ENCODE measurements at places on chromosomes 12 and 14.

DNA sequence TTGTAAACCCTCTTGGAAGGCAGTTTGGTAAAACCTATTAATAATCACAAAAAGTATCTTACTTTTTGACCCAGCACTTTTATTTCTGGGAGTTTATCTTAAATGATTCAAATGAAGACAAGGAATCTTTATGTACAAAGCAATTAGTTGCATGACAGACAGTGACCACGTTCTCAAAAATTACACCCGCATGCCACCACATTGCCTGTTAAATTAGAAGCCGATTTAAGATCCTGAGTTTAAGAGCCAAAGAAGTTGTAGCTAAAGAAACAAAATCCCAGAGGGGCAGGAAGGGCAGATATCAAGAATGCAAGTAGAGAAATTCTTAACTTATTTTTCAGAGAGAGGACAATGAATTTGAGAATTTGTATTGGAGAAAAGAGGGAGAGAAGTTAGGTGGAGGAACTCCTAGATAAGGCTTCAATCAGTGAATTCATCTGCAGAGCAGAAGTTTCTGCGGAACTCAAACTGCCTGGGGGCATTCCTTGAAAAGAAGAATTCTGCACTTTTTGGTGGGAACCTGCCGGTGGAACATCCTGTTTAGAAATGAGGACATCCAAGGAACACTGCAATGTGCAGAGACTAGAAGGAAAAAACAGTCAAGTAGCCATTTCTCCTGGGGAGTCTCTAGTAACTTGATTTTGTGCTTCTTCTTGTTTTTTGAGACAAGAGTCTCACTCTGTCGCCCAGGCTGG lies 1.1 kb upstream of the RIOX1 start:
- DNase-seq, result no peak

DNA sequence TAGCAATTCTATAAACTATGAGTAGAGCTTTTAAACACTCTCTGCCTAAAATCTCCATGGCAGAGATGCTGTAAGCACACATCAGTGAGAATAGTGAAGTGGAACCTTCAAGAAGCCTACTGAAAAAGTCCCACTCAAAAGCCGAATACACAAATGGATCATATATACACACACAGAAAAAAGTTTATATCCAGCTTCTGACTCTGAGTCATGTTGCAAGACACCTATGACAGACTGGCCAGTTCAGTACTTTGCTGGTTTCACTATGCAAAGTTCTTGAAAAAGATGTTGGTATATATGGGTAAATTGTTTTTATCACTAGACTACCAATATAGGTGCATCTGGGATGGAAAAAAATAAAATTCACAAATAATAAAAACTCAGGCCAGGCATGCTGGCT lies 126.1 kb downstream of the KCNK10 start:
- no peak for DNase-seq

DNA sequence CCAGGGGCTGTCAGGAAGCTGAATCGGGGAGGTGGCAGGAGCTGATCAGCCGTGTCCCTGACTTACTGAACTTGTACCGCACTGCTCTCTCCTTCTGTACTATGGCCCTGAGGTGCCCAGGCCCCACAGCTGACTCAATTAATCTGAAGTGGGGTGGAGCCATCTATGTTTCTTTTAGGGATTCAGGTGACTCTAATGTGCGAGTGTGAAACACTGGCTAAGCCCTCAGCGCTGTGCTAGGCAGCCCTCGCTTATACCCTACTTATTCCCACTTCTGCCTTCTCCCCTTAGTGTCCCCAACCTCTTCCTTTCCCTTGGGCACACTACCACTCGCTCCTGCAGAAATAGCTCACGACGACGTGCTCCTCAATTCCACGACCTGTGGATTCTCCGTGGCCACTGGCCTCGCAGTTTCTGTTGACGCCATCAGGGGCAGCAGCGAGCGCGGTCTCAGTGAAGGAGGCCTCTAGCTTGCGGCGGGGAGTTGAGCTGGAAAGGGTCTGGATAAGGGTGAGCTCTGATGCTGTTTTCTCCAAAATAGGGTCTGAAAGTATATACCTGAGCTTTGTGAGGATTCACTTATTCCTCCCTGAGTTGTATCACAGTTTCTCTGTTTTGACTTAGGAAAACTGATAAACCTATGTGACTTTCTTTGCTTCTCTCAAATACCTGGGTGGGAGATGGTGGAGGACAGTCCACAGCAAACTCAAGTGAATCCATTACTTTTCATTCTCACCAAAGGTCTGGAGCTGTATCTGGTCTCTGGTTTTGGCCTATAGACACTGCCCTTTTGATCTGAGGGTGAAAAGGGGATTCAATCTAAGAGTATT lies 167.6 kb downstream of the SLC41A2 start:
- DNase-seq, result no peak

- no peak for DNase-seq
Measured at GRCh38 chr12:16606991-16607390, 1.0 kb upstream of the LMO3 start.

DNA sequence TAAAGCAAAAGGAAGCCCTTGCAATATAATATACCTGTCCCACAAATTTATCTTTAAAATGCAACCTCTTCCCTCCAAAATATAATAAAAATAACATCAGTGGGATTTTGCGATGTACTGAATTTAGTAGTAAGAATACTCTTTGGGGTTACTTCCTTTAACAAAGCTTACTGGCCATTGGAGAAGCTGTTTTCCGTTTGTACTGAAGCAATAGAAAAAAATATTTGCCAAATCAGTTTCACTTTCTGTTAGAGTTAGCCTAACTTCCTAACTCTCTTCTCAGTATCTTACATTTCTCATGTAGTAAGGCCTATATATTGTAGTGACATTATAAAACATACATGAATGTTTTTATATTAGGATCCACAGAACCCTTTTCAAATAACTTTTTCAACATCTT lies 3.7 kb downstream of the MAX start:
- no peak for DNase-seq

GRCh38 chr12:113850309-113851056 lies 115.6 kb downstream of the RBM19 start:
- DNase-seq, result peak; percentile 22

DNA sequence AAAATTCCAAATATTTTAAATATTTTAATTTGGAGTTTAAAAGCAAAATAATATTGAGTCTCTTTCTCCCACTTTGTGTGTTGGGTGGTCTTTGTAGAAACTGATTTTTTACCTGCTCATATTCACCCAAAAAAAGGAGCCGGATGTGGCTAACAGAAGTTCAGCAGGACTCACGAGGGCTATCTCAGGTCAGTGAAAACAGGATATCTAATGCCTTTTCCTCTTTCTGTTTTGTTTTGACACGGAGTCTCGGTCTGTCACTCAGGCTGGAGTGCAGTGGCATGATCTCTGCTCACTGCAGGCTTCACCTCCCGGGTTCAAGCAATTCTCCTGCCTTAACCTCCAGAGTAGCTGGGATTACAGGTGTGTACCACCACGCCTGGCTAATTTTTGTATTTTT lies 30.8 kb downstream of the COA8 start:
- no peak for DNase-seq

DNA sequence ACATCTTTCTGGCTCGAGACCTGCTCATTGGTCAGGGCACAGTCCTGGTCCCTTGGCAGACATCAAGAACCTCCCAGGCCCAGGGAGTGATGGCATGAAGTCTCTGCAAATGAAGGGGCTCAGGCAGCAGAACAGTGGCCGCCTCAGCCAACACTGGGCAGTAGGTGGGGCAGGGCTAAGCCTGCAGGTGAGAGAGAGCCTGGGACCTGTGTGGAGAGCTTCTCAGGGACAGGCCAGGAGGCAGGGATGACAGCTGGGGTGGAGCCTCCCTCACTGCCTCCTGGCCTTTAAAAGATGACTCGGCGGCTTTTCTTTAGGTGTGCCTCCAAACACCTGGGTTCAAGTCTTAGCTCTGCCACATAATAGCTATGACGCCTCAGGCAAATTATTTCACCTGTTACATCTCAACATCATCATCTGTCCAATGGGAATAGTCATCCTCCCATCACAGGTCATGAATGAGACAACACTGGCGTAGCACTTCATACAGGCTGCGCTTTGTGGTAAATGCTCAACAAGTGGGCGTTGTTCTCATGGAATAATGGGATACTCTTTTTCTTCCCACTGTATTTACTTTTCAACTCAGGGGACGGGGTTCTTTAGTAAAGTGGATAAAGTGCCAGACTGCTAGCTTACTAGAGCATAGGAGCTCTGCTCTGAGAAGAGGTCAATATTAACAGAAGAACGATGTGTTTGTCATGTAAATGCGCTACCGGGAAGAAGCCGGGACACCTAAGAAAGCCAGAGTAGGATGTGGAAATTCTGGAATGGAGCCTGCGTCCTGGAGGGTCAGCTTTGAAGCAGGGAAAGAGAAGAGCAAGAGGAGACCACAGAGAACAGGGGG lies 277.4 kb downstream of the FOXN3 start:
- DNase-seq, result no peak

DNA sequence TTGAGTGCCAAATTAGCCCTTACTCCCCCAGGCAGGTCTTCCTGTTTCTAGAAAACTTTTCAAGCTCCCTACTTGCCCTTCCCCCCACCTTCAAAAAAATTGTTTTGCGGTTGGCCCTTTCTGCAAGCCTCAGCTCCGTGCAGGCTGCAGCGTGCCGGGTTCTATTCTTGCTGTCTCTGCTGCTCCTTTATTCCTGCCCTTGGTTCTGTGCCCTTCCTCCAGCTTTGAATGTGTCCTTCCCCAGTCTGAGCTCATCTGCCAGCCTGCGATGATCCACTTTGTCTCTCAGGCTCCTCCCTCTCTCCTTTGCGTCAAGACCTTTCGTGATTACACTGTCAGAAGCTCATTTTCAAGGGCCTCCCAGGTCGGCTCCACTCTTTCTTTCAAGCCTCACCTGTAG lies 98.6 kb downstream of the IRF2BPL start:
- no peak for DNase-seq

DNA sequence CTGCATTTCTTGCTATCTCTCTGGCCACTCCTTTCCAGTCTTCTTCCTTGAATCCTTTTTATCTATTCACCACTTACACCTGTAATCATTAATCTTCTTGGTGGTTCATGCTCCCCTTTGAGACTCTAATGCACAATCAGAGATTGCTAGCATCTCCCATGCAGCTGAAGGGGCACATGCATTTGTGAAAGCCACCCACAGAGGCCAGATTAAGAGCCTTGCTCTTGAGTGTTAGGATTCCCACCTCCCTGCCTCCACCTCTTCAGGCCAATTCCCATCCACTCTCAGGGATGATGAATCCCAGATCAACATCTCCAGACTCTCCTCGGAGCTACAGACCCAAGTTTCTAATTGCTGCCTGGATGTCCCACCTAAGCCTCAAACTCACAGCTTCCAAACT lies 19.4 kb upstream of the KRT18 start:
- DNase-seq, result no peak

DNA sequence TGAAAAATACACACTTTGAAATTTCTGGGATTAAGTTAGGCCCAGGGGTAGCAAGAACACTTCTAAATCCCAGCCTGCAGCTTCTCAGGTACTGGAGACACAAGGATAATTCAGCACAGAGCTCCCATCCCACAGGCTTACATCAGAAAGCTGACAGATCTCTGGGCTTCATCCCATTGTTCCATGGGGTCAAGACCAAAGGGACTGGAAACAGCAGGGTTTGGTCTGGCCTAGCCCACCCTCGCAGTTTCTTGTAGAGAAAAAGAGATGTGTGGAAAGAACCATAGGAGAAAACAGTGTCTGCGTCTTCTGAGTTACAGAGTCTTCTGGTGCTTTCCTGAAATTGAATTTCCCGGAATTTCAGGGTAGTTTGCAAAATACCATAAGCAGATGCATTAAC lies 59.6 kb upstream of the RIC8B start:
- no peak for DNase-seq

GRCh38 chr12:68539615-68539952 lies 71.1 kb upstream of the RAP1B start:
- no peak for DNase-seq

DNA sequence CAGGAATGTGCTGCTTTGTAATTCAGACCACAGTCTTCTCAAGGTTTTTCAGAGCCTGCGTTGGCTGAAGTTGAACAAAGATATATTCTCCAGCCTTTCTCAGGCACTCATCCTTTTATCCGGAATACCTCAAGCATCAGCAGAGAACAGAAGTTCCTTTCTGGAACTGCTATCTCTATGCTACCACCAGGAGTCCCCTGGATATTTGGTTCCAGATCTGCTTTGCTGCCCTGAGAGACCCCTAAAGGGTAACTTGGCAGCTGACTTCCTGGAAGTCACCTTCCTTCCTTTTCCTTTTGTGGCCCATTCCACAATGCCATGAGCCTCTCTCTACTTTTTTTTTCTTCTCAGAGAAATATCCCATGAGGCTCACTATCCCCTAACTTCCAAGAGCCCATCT lies 188.2 kb downstream of the PLCZ1 start:
- DNase-seq, result no peak

GRCh38 chr14:37406095-37406494 lies 189.0 kb downstream of the FOXA1 start:
- DNase-seq, result no peak

- DNase-seq, result peak; percentile 93
Measured at GRCh38 chr14:52131640-52132320, 62.9 kb upstream of the NID2 start.

DNA sequence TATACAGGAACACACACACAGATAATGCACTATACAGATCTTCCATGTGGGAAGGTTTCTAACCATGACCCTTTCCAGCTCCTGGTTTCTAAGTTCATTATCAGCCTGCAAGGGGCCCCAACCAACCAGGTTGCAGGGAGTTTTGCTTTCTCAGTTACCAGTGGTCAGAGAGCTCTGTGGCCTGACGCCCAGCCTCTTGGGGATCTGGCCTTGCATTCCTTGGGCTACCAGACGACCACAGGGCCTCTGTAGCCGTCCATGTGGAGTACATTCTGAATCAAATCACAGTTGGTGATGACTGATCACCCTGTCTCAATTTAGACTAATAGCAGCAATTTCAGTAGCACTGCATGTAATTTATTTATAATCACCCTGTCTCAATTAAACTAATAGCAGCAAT lies 47.5 kb downstream of the PAH start:
- no peak for DNase-seq

GRCh38 chr12:71949646-71950045 lies 11.0 kb downstream of the TPH2 start:
- DNase-seq, result no peak

- DNase-seq, result peak; percentile 80
Measured at GRCh38 chr12:92971859-92972524, 42.9 kb upstream of the EEA1 start.

GRCh38 chr12:91264178-91264577 lies 81.6 kb upstream of the DCN start:
- no peak for DNase-seq

DNA sequence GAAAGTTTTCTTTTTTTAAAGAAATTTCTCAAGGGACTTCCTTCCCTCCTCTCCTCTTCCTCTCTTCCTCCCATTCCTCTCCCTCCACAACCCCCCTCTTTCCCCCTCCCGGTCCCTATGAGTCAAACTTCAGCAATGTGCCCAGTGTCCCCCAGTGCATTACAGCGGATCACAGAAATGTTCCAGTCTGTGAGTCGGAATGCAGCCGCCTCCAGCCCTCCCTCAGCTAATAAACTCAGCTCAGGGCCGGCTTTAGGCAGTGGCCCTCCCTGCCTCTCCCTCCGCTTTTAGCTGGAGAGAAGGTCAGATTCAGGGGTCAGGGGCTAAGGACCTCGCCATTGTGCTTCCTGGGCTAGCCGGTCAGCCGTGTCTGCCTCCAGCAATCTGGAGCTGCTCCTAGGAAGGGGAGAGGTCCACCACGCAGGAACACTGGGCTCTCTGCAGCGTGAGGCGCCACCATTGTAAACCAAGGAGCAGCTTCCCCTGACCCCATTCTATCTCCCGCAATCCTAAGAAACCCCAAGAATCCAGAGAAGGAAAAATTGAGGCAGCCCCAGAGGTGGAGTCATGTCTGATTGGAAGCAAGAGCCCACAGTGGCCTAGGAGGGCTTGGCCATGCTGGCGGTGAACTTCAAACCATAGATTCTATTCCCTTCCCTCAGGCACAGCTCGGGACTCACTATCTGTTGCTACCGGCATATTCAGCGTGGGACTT lies 1.1 kb upstream of the HDAC7 start:
- peak; percentile 99 for DNase-seq

Data from fibroblast of skin of abdomen (primary cell).